ENCODE measurements at places on chromosomes 1 and 21. TPM values are rescaled to one million over a fixed set of nuclear protein-coding genes. Genes with fewer than 3 reads are reported as not detected.

DNA sequence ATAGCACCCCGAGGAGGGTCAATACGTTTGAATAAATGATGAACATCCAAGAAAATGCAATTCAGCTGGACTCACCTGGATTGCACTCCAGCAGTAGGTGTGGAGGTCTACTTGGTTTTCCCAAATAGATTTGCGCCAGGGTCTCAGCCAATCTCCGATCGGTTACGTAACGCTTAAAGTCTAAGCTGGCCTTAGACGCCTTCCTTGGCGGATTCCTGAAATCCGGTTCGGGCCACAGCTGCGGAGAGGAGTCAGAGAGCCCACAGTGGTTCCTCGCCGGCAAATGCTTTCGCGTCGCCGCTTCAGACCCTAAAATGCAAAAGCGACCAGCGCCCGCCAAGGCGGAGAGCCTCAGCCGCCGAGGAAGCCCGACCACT, 322 bp downstream of the TFB2M start:
- no peak for DNase-seq

- DNase-seq, result no peak
These were observed 497 bp downstream of the ID3 start for GRCh38 chr1:23558872-23559135.

The B3GALT2 gene
- 0.79 TPM for total RNA-seq

The CELA2A gene
- not detected for total RNA-seq

The ST6GALNAC5 gene
- total RNA-seq, result 13.6 TPM

DNA sequence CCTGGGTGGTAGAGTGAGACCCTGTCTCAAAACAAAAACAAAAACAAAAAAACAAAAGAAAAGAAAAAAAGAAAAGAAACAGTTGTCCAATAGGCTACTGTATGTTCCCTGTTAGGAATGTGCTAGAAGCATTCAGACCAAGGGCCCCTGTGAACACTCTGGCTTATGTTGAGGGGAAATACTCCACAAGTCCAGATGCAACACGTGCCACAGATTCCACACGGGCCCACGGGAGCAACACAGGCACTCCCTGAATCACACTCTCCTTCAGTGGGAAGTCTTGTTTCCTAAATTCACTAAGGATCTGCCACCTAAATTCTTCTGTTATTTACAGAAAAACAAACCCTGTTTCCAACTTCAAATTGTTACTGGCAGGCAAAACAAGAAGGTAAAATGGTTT, 291.1 kb downstream of the PCP4 start:
- DNase-seq, result no peak

GRCh38 chr1:175250027-175250426, 57.5 kb upstream of the KIAA0040 start:
- DNase-seq, result no peak

DNA sequence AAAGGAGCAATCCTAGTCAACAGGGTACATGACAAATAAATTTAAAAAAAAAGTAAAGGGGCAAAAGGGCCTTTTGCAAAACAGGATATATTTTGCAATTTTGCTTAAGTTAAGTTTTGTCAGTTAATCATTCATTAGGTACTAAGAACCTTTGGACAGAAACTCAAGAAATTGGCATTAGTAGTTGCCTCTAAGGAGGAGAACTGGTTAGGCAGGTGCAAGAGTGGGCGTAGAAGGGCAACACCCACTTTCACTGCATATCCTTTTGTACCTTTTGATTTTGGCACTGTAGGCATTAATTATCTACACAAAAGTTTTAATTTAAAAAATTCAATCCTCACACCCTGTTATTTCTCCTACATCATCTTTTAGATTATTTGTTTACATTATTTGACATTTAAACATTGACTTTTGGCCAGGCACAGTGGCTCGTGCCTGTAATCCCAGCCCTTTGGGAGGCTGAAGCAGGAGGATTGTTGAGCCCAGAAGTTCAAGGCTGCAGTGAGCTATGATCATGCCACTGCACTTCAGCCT, 4.3 kb downstream of the DDAH1 start:
- DNase-seq, result no peak

The C1QTNF12 gene
- 1.7 TPM for total RNA-seq

GRCh38 chr1:156167536-156167935, 14.2 kb downstream of the SEMA4A start:
- no peak for DNase-seq

- DNase-seq, result no peak
These were observed 362.9 kb upstream of the VAMP3 start for GRCh38 chr1:7407980-7408770.

DNA sequence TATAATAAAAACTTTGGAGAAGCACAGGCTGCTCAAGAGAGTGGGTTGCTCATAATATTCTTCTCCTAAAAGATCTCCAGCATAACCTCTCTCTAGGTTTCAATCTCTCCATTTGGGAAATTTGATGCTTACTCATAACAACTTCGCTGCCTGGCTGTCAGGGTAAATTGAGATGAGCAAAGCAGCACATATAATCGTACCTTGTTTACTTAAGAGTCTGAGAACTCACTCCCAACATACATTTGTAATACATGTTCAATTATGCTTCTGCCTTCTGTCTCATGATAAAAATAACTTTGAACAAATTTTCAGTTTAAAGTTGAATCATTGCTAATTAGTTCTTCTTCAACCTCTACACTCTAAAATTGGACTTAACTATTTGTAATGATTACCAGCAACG, 68.9 kb downstream of the DUSP10 start:
- no peak for DNase-seq

DNA sequence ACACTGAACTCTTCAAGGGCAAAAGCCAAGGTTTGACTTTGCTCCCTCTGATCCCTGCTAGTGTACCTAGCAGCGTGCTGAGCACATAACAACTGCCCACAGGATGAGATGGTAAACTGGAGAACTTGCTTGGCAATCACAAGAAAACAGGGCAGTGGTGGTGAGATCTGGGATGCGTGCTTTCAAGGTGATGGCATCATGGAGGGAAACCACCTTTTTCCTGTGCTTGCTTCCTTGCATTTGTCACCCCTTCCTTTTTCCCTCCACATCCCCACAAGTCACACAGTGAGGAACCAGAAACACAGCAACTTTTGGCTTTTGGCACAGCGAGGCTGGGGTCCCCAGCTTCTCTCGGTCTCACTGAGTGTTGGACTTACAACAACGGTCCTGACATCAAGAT, 31.4 kb upstream of the BECN2 start:
- no peak for DNase-seq

The PLCH2 gene
- total RNA-seq, result not detected

- DNase-seq, result no peak
These were observed 290.3 kb upstream of the SGIP1 start for GRCh38 chr1:66243548-66244130.

The CFHR5 gene
- not detected for total RNA-seq

- DNase-seq, result no peak
These were observed 246.2 kb upstream of the ADGRL2 start for GRCh38 chr1:81554534-81554933.

DNA sequence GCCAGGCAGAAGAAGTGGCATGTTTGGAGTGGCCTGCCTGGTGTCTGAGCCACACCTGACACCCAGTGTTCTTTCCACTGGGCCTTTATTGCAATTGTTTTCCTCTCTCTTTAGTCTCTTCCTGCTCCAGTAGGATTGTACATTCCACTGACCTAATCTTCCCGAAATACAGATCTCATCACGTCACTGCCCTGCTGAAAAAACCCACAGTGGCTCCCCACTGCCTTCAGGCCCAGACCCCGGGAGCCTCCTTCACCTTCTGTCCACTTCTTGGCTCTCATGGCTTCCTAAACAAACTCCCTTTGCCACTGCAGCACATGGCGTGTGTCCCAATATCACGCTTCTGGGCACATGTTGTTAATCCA, 25.3 kb upstream of the ATP5PO start:
- no peak for DNase-seq

DNA sequence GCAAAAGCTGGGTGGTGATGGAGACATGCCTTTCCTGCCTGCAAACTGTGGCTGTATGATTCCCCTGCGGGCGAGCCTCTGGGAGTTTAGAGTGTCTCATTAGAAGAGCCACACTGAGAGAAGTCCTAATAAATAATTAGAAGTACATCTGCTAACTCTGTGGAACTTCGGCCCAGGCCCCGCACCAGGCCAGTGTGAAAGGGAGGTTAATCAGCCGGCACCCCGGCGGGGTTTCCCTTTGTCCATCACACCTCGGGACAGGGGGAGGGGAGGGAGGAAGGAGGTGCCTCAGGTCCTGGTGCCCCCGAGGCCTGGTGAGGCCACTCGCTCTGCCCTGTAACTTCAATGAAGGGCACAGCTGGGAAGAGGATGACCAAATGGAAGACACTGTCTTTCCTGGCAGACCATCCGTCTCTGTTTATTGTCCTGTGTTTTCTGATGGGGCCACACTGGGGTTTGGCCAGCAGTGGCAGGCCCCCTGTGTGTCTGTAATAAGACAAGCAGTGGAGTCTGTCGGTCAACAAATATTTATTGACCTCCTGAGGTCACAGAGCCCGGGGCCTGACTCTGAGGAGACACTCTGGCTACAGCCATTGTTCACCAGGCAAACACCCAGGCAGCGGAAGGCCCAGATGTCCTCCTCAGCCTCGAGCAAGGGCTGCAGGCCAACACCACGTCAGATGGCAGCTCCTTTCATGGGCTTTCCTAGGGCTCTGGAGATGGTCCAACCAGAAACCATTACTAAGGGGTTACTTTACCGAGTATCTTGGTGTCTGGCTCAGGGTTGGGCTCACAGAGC, 267.5 kb upstream of the RAB4A start:
- DNase-seq, result no peak

GRCh38 chr1:60281360-60281932, 207.9 kb upstream of the C1orf87 start:
- peak; percentile 27 for DNase-seq

The CELA3A gene
- total RNA-seq, result 1.5 TPM

DNA sequence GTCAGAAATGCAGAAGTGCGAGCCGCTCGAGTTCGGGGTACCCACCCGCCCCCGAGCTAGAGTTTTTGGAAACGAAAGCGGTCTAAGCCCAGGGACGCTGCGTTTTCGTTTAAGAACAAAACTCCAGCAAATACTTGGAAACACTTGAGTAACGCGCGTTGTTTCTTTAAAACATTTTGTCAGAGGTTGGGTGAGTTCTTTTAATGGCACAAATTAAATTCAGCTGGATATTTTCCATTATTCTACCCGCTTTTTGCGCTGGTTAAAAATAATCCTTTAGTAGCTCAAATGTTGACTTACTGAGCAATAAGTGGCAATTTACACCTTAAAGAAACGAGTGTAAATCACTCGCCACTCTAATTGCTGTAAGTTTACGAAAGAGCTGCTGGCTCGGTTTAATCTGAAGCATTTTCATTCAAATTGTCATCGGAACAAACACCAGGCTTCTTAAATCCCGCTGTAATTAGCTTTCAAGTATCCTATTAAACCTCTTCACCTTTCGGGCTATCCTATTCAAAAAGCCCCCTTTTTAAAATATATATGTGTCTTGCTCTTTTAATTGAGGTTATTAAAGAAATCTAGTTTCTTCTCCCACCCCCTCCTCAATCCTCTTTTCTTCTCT, 1.5 kb downstream of the LHX8 start:
- no peak for DNase-seq

DNA sequence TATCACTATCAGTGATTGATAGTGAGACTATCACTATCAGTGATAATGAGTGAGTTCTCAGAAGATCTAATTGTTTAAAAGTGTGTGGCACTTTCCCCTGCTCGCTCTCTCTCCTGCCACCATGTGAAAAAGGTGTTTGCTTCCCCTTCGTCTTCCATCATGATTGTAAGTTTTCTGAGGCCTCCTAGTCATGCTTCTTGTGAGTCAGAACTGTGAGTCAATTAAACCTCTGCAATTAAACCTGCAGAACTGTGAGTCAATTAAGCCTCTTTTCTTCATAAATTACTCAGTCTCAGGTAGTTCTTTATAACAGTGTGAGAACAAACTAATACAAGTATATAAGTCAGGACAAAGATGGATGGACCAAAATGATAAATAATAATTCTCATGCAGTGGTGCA, 7.0 kb upstream of the IL23R start:
- no peak for DNase-seq

The MX2 gene
- 0.69 TPM for total RNA-seq

The NBPF20 gene
- total RNA-seq, result 6.1 TPM

GRCh38 chr1:101002551-101002950, 23.0 kb downstream of the DPH5 start:
- no peak for DNase-seq

DNA sequence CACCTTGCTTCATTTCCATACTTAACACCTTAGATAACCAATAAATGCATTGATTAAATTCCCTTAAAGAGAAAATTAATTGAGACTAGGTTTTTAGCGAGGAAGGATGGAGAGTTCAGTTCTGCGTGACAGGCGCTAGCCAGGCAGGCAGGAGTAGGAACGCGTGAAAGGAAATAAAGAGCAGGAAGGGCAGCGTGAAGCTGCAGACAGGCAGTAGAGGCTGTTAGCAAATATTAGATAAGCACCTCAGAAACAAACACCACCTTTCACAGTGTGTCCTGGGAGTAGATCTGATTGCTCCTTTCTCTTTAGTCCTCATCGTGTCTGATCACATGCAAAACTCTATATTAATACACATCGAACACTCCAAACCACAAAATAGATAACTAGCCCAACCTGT, 282.7 kb upstream of the ADGRL2 start:
- DNase-seq, result no peak

The VSIG8 gene
- 0.20 TPM for total RNA-seq

DNA sequence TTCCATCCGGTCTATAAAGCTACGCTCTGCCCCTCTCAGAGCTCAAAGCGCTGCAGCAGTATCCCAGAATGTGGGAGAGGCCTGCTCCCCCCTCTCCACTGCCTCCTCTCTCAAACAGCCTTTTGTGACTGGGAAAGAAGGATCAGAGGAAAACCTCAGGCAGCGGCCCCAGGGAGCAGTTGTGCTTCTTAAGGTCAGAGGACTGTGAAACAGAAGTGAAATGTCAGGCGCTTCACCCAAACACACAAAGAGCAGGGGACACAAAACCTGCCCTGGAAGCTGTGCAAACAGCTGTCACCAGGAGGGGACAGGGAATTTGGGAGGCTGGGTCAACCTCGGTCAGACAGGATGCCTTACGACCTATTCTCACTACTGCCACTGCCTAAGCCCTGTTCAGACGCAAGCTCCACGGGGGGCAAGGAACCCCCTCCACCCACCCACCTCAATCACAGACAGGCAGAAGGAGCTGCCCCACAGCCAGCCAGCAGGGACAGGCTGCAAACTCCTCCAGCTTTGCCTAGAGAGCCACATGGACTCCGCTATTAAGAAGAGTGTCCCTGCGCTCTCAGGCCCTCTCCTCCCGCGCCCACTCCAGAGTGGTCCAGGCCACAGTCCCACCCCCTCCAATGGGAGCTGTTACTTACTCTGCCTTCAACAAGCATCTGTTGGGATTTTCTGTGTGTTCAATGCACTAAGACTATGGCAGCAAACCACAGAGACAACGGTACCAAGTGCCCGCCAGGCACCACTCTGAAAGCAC, 14.6 kb downstream of the SSBP3 start:
- no peak for DNase-seq

The LIN28A gene
- 80.2 TPM for total RNA-seq

GRCh38 chr1:29429656-29430055, 193.3 kb downstream of the PTPRU start:
- DNase-seq, result no peak

The KRTAP12-2 gene
- not detected for total RNA-seq

All from progenitor cell of endocrine pancreas (in vitro differentiated cells).